Esophagus muscularis mucosa (tissue), 4 donors: ENCODE measurements at places on chromosomes 6 and 20. TPM values are rescaled to one million over a fixed set of nuclear protein-coding genes. Genes with fewer than 3 reads are reported as not detected.

DNA sequence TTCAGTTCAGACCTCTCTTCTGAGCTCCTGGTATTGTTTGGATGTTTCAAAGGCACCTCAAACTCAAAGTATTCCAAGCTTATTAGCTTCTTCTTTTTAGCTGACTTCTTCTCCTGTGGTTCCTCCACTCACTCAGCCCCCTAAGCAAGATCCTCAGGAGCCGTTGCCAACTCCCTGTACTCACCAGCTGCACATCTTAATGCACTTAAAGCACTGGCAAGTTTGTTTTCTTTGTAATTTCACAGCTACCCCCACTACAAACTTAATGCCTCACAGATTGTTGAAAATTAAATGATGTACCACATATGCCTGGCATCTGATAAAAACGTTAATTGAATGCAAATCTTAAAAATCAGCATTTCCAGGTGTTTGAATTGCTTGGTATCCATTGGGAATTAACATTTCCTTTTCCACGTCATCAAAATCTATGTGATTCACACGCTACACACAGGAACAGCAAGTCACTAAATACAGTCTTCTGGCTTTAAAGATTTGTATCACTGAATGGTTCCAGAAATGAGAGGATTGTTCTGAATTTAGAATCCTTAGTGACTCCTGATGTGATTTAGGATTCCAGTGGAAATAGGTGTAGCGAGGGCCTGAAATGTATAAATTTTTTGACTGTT, 24.5 kb downstream of the CALHM6 start:
- H3K4me1 ChIP-seq, result no peaks in the 10 kb centered on the region
- no peaks in the 10 kb centered on the region for H3K27me3 ChIP-seq
- H3K27ac ChIP-seq, result no peak overlapping the region
- no peak overlapping the region for H3K4me3 ChIP-seq
- no peak for DNase-seq

GRCh38 chr6:10886691-10887502, at the start of gene SYCP2L:
SYCP2L (plus strand) TSS chr6:10887052; CDS start chr6:10887127, 75 bp downstream.
- H3K4me3 ChIP-seq, result peak within 1 kb of the TSS; percentile 44
- no peak for DNase-seq
- no peaks in the 10 kb centered on the region for H3K27me3 ChIP-seq
- H3K4me1 ChIP-seq, result peaks cover 37% of the 10 kb centered on the region

GRCh38 chr6:136952714-136953260, 30.7 kb downstream of the SLC35D3 start:
- no peak overlapping the region for H3K4me3 ChIP-seq
- no peak overlapping the region for H3K27ac ChIP-seq
- H3K4me1 ChIP-seq, result no peaks in the 10 kb centered on the region
- no peak for DNase-seq

The ARFGEF3 gene
- total RNA-seq, result 3.3 TPM

The MPIG6B gene
- total RNA-seq, result not detected

The MACROD2 gene
- total RNA-seq, result 3.6 TPM
